ENCODE measurements at places on chromosomes 7 and 10. TPM values are rescaled to one million over a fixed set of nuclear protein-coding genes. Genes with fewer than 3 reads are reported as not detected.

The ADARB2 gene
- 1.7 TPM for total RNA-seq

The ATG9B gene
- total RNA-seq = 9.2 TPM

The PDE1C gene
- total RNA-seq = not detected

The STYXL1 gene
- 6.4 TPM for total RNA-seq

The HTRA1 gene
- total RNA-seq = not detected

The HYAL4 gene
- total RNA-seq = not detected

The PKD1L1 gene
- 0.08 TPM for total RNA-seq

The C7orf57 gene
- not detected for total RNA-seq

The CHAT gene
- not detected for total RNA-seq

The ASB15 gene
- total RNA-seq = not detected

The PTN gene
- total RNA-seq = not detected

The CALD1 gene
- total RNA-seq = not detected

The DMBT1 gene
- not detected for total RNA-seq

The CYTH3 gene
- 14.9 TPM for total RNA-seq

All from CD8-positive, alpha-beta T cell (primary cell).